SK-N-SH (cell line): ENCODE measurements at places on chromosomes 12 and 14.
A peak's percentile ranks its signal among the peaks of the same experiment; 100 is the strongest.

GRCh38 chr14:50497351-50497750 lies 35.0 kb downstream of the MAP4K5 start:
- DNase-seq: no peak

- DNase-seq: peak; percentile 1
Measured at GRCh38 chr12:11347810-11348209, 37.6 kb upstream of the PRB4 start.

DNA sequence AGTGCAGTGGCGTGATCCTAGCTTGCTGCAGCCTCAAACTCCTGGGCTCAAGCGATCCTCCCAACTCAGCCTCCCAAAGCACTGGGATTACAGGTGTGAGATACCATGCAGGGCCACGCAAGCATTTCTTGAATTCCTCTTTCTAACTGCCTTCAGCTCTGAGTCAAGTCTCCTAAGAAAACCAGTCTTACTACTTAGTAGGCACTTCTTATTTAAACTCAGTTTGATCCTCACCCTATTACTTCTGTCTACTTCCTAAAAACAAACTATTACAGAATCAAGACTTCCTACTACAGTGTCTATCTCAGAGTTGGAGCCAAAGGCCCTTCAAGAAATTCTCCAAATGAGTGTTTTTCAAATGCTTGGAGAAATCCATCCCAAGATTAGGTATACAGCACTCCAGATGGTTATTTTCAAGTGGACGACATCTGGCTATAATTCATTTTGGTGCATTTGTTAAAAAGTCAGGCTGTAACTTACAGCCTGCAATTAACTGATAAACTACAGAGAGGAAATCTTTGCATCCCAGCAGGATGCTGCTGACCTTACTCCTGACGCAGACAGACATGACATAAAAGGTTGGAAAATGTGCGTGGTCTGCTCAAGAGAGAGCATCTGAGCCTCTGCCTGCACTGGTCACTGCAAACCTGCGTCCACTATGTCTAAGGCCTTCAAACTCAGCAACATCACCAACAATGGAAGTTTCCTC lies 34.7 kb downstream of the SSH1 start:
- peak; percentile 62 for DNase-seq

GRCh38 chr12:2551412-2551900 lies 243.3 kb upstream of the FKBP4 start:
- DNase-seq: no peak

- no peak for DNase-seq
Measured at GRCh38 chr12:21451529-21451928, 14.1 kb downstream of the PYROXD1 start.

GRCh38 chr14:35814371-35815005 lies 5.4 kb upstream of the RALGAPA1 start:
- peak; percentile 51 for DNase-seq

GRCh38 chr12:97995559-97995958 lies 519.8 kb upstream of the TMPO start:
- DNase-seq: no peak

- no peak for DNase-seq
Measured at GRCh38 chr12:4027412-4027811, 154.2 kb upstream of the PARP11 start.

DNA sequence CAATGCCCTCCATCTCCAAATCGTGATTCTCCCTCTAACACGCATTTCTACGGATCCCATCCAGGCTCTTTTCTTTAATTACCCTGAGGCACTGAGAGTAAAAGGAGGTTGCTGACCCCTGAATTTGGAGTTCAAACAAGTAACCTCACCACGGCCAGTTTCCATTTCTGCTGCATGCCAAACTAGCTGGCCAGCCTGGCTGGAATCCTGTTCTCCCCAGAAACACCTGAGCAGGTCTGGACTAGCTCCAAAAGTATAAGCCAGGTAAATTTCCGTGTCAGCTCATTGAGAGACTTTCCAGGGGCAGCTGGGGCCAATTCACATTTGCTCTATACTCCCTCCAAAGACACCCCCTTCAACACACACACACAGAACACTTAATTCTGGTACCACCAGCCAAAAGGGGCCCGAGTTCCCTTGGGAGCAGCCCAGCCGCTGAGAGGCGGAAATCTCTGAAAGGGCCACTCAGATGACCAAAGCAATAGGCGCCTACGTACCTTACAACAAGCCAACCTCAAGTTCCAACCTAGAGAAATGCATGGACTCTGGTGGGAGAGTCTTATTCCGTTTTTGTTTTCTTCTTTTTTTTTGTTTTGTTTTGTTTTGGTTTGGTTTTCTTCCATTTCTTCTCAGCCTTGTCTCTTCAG lies 131.4 kb downstream of the NDUFA12 start:
- no peak for DNase-seq
